Bronchial epithelial cell (primary cell): ENCODE measurements at places on chromosomes 13 and 19. TPM values are rescaled to one million over a fixed set of nuclear protein-coding genes. Genes with fewer than 3 reads are reported as not detected.

GRCh38 chr19:14517446-14517839 lies 754 bp downstream of the DNAJB1 start:
- DNase-seq, result no peak

GRCh38 chr13:100789025-100789424 lies 114.4 kb upstream of the TMTC4 start:
- DNase-seq, result no peak

- DNase-seq, result peak; percentile 75
These were observed 232.6 kb upstream of the GPC6 start for GRCh38 chr13:92994056-92994455.

GRCh38 chr19:3604987-3605343 lies 1.7 kb downstream of the TBXA2R start:
- DNase-seq, result no peak

DNA sequence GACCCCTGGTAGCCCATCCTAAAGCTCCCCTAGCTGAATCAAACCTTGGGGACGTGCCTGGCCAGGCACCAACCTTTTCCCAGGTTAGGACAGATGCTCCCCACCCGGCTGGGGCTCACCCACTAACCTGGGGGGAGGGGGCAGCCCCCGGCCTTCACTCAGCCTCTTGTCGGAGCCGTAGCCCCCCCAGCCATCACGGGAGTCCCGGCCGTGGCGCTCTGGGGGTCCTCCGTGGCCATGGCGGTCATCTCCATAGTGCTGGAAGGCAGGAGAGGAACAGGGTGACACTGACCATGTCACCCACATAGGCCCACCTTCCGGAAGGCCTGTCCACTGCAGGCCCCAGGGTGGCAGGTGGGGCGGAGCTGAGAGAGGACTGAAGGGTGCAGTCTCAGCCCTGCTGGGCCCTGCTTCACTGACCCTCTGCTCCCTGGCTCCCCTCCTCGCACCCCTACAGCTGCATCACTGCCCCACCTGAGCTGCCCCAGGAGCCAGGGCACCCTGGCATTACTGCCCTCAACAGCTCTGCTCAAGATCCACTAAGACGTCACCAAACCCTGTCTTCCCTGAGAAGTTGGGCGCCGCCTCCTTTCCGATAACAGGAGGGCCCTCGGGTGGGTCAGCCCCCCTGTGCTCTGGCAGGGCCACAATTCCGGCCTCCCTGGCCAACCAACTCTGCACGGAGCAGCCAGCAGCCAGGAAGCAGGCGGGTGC lies 22.6 kb upstream of the TINCR start:
- no peak for DNase-seq

DNA sequence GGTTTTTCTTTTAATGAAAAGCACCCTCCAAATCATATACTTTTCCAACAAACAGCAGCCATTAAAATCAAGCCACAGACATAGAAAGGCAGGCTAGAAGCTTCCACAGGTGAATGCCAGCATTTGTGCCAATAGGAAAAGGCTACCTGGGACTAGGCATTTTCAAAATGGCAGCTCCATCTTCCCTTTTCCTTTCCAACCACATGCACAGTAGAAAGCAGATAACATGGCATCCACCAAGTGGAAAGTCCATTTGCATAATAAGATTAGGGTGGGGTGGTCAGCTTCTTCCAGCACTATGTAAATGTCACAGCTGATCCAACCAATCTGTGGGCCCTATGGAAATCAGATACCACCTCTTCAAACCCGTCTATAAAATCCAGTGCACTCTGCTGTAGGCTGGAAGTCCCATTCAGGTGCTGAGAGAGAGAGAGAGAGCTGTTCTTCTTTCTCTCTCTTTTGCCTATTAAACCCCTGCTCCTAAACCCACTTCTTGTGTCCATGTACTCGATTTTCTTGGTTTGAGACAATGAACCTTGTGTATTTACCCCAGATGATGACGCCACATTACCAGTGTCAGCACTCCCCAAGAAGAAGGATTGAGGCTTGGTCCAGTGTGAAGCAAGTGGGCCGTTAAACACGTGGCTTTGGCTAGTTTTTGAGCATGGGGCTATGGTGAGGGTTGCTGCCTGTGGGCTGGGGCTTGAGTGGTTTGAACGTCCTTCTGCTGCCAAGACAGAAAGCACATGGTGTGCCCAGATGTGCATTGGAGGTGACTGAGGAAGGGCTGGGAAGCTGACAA lies 24.2 kb upstream of the IGFL1 start:
- no peak for DNase-seq

- no peak for DNase-seq
These were observed 43.2 kb downstream of the ARHGEF7 start for GRCh38 chr13:111158136-111158805.

Gene KCNC3
- 0.13 TPM in 1 of 2 replicates, not detected in the other for total RNA-seq

Gene ZNF492
- 0.13 and 0.26 TPM in 2 replicates for total RNA-seq
